Stimulated activated effector memory CD8-positive, alpha-beta T cell treated with anti-CD3 and anti-CD28 coated beads, Interleukin-12 subunit alpha, Interleukin-12 subunit beta, amount 100 ng/mL, for 72 hours (primary cell): ENCODE measurements at places on chromosomes 13 and 19.

DNA sequence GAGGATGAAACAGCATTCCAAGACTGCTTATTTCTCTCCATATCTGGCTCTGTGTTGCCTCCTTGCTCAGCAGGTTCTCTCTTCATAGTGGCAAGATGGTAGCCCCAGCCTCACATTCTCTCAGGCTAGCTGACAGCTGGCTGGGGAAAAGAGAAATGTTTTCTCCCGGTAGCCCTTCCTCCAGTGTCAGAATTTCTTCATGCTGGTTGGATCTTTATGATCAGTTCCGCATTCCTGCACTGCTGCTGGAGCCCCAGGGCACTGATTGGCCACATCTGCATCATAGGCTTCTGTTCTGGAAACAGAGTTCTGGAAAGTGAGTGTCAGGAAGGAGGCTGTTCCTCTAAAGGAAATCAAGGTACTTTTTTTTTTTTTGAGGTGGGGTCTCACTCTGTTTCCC, 24.6 kb downstream of the POP4 start:
- no peak for DNase-seq

- DNase-seq = no peak
These were observed 4.4 kb downstream of the CILP2 start for GRCh38 chr19:19542507-19542906.

GRCh38 chr13:92894447-92894846, 332.2 kb upstream of the GPC6 start:
- DNase-seq = no peak

DNA sequence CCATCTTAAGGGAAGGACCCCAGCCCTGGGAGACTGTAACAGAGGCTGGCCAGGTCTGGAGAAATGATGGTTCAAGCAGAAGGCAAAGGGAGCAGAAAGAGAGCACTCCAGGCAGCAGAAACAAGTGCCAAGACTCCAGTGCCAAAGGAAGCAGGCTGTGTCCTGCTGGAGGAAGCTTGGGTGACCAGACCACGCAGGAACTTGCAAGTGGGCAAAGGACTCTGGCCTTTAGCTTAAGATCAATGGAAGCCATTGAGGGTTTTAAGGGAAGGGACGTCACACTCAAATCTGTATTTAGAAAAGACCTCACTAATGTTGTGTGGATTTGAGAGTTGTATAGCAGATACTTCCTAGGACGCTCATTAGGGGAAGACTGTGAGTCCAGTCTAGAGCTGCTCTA, 95.5 kb downstream of the MIPEP start:
- DNase-seq = no peak
